ENCODE measurements at places on chromosomes 6 and 20.

GRCh38 chr20:17878912-17879602 is 89.5 kb downstream of the SNX5 start:
- no peak for DNase-seq

- DNase-seq, result no peak
Observed at GRCh38 chr20:17843246-17844132, 125.1 kb downstream of the SNX5 start.

- no peak for DNase-seq
Observed at GRCh38 chr20:35269055-35269781, 8.7 kb downstream of the MMP24OS start.

DNA sequence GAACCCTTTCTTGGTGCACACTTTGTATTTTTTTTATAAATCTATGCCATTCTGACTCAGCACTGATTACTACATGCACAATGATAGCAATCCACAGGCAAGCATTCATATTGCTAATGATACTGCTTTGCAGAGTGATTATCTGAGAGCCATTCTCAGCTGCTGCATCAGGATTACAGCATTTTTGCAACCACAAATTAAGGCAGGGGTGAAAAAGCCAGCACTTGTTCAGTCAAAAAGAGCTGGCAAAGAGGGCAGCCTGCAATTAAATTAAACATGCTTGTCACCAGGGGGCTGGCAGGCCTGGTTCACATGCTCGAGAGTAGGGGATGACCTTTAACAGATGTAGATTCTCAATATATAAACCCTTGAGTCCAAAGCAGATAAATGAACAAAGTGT is 40.7 kb upstream of the SLC17A4 start:
- DNase-seq, result no peak

DNA sequence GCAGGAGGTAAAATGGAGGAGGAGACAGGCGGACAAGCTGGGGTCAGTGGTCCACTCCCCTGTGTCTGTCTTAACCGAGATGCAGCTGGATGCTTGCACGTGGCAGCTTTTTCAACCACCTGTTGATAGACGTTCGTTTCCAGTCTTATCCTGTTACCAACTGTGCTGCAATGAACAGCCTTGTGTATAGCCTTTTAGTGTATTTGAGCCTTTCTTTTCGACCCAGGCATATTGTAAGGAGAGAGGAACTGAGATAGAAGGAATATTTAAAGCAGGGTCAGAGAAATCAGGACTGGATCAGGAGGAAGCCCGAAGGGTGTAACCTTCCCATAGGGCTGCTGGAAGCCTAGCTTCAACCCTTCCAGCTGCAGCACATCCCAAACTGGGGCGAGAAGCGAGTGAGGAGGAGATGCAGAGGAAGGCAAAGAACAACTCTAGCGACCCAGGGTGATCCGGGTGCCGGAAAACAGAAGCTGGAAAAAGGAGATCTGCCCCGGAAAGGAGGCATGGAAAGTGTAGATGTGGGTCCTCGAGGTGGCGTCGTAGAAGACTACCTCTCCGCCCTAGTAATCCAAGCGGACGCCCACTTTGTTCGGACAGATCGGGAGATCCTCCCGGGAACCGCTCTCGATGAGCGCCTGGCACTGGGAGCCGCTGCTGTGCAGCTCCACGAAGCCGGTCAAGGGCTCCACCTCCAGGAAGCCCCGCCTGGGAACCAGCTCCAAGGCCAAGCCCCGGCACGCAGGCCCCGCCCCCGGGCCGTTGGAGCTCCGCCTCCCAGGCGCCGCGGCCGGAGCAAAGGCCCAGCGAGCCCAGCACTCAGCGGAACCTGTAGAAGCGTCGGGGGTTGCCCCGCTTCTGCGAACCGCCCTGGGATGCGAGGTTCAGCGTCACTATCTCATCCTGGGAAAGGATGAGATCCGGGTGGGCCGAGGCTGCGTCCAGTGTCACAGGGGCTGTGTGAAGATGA is 11.2 kb downstream of the TRIM31 start:
- peak; percentile 37 for DNase-seq

DNA sequence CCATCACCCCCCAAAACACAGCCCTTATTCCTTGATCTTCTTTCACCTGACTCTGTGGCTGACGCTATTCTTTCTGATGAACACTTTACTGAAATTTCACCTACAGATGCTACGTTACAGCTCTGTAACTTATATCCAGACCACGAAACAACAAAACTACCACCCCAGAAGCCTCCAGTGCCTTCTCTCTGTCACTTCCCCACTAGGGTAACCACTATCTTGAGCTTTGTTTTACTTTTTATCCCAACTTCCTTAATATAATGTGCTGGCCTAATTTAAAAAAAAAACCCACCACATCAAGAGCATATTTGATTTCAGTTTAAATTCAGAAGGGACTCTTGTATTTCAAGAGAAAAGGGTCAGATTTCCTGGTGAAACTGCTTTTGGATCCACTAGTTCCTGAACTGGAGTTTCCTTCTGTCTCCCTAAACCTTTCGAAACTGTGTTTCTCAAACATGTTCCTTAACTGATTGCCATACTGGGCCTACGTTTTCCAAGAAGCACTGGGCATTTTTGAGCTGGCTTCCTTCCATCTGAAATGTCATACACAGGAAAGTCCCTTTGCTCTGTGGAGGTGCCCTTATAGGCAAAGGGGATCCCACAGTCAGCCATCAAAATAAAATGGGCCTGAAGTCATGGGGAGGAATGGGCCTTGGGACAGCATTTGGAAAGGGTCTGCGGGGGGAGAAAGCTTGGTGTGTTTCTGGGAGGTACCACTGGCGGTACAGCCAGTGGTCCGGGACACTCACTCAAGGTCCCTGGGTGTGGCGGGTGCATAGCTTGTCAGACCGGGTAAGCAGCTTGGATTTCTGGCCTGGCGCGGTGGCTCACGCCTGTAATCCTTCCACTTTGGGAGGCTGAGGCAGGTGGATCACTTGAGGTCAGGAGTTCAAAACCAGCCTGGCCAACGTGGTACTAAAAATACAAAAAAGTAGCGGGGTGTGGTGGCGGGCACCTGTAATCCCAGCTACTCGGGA is 25.8 kb upstream of the RTF2 start:
- no peak for DNase-seq

DNA sequence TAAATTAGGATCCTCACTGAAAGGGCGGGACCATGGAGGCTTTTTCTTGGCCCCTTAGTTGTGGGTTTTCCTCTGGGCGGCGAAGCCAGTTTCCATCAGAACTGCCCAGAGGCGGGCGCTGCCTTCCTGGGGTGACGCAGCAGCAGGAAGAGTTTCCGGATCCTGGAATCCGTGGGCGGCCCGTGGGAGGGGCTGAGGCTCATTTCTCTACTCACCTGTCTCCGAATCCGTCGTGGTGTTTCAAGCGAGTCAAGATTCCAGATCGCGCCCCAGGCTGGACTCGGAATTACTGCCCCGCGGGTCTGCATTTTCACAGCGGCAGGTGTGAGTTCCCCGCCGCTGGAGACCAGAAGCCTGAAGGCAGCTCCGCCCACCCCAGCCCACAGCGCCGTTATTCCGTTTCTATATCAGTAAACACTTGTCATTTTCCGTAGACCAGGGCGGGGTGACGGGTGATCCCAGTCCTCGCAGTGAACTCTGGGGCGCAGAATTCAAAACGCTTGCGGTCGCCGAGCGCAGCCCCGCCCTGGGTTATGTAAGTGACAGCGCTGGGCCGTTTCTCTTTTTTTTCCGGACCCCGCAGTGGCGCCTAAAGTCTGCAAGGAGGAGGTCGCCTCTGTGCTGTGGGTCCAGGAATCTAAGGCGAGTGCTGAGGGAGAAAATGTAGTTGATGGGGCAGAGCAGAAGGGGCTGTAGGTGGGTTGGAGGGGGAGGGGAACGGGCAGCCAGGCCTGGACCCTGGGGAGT is 27.2 kb upstream of the POU5F1 start:
- peak; percentile 68 for DNase-seq

- DNase-seq, result no peak
Observed at GRCh38 chr20:20014659-20015058, 2.5 kb upstream of the NAA20 start.

GRCh38 chr6:155646443-155646842 is 190.8 kb upstream of the NOX3 start:
- no peak for DNase-seq

DNA sequence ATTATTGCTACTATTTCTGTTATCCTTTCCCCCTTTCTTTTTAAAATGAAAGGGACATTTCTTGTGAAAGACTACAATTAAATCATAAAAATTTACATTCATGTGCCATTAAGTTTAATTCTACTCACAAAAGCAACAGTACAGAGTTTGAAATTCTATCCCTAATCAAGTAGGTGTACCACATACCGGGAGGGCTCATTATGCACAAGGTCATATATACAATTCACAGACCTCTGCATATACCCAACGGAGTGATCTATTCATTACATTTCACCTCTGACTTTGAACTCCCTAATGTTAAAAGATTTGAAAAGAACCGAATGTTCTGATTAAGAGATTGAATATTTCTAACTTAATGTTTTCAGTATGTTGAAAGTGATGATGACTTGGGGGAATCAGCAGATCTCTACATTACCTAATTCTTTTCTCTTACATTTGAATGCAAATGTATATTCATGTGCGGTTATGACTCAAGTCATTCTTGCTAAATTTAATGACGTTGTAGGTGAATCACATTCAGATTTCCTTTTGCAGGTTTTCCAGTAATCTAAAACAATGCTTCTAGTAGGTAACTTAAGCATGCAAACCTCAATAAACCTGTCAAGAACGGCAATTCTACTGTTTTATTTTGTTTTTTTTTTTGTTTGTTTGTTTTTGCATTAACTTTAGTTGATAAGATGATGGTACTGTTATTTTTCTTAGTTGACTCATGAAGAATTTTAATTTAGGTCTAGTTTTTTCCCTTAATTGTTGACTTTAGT is 7.3 kb downstream of the EYA4 start:
- no peak for DNase-seq

DNA sequence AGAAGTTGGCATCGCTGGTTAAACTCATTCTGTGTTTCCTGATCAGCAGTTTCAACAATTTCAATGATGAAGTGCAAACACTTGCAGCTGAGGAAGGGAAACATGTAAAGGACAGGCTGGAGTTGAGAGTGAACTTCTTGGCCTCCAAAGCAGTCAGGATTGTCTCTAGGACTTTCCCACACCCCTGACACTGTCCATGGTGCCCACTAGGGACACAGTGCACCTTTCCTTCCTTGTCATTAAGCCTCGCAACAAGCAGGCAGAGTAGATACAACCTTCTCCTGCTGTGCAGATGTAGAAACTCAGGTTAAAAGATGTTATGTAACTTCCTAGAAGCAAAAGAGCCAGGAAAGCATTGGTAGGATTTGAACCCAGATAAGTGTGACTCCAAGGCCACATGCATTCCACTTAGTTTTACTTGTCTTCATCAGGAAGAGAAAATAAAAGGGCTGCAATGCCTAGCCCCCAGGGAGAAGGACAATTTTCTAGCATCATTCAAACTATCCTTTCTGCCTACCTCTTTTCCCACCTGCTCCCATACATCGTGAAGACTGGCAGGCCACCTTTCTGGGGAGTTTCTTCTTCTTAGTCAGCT is 39.2 kb upstream of the IL17A start:
- DNase-seq, result no peak

- no peak for DNase-seq
Observed at GRCh38 chr6:163974322-163974721, 559.8 kb downstream of the QKI start.

- no peak for DNase-seq
Observed at GRCh38 chr6:74925683-74926082, 280.2 kb downstream of the COL12A1 start.

GRCh38 chr6:17666646-17667045 is 40.1 kb downstream of the NUP153 start:
- DNase-seq, result no peak
